ENCODE measurements at places on chromosomes 13 and 19. TPM values are rescaled to one million over a fixed set of nuclear protein-coding genes. Genes with fewer than 3 reads are reported as not detected.

TEX29 gene
- total RNA-seq, result not detected

ZNF284 gene
- 2.3 TPM for total RNA-seq

OXGR1 gene
- not detected for total RNA-seq

EXOC3L2 gene
- not detected for total RNA-seq

EDNRB gene
- not detected for total RNA-seq

ZNF442 gene
- total RNA-seq, result 0.54 TPM

PROZ gene
- total RNA-seq, result not detected

C13orf46 gene
- 21.2 TPM for total RNA-seq

KLK15 gene
- total RNA-seq, result not detected

Data from CD4-positive, CD25-positive, alpha-beta regulatory T cell (primary cell).